ENCODE measurements at places on chromosomes 2 and 18.

- DNase-seq = peak; percentile 78
Measured at GRCh38 chr2:215356948-215357461, 45.1 kb downstream of the ATIC start.

DNA sequence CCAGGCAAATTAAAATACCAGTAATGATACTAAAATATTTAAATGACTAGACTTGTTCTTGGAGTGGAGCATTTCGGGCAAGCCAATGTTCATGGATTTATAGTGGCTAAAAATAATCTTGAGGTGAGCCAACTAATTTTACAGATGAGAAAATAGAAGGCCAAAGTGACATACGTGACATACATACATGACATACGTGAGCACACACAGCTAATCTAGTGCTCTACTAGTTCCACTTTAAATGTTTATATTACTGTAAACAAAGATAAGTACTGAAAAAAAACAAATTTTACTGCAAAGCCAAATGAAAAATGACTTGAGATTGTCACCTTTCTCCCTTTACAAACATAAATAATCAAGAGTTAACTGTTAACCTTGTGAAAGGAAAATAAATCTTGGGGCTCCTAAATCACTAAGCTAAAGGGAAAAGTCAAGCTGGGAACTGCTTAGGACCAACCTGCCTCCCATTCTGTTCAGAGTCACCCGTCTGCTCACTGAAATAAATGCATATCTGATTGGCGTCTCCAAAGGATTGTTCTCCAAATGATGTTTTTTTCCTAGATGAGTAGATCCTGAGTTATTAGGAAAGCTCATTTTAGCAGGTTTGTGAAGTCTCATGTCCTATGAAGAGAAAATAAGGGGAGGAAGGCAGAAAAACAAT lies 96.7 kb downstream of the PMS1 start:
- no peak for DNase-seq

DNA sequence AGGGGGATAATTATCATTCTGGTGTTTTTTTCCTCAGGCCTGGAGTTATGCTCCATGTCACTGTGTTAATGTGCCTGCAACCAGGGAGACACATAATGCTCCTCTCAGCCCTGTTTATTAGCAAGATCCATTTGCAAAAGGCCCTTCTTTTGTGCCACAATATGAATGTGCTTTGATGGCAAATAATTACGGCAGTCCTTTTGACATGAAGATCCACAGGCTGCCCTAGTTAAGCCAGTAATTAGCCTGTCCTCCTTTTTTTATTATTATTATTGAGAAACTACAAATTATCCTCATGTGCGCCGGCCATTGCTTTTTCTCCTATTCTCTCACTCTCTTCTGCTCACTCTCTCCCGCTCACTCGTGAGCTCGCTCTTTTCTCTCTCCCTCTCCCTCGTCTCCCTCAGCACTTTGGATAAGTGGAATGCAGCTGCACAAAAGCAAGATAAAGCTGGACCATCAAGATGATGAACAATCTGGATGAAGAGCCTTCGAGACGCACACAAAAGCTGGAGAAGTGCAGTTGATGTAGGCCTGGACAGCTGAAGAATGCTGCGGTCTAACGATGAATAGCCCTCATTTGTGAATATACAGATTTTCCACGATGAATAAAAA lies 762.3 kb downstream of the BCL11A start:
- DNase-seq = no peak

DNA sequence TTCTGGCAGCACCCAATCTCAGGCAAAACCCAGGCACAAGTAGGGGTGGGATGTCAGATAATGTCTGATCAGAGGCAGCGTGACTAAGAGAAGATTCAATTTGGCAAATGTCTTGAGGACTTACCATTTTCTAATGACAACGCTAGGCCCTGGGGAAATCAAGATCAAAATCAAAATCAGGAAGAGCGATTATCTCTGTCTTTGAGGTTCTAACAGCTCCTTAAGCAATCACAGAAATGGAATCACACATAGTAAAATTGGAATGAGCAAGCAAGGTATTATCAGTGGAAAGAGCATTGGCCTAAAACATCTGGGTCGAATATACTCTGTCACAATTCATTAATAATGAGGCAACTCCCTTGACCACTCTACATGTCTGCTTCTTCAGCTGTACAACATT lies 8.6 kb upstream of the SERPINB2 start:
- peak; percentile 12 for DNase-seq
